Left forelimb (tissue), 1 donor: ENCODE measurements at places on chromosomes 1 and 21.
A peak's percentile ranks its signal among the peaks of the same experiment; 100 is the strongest.

DNA sequence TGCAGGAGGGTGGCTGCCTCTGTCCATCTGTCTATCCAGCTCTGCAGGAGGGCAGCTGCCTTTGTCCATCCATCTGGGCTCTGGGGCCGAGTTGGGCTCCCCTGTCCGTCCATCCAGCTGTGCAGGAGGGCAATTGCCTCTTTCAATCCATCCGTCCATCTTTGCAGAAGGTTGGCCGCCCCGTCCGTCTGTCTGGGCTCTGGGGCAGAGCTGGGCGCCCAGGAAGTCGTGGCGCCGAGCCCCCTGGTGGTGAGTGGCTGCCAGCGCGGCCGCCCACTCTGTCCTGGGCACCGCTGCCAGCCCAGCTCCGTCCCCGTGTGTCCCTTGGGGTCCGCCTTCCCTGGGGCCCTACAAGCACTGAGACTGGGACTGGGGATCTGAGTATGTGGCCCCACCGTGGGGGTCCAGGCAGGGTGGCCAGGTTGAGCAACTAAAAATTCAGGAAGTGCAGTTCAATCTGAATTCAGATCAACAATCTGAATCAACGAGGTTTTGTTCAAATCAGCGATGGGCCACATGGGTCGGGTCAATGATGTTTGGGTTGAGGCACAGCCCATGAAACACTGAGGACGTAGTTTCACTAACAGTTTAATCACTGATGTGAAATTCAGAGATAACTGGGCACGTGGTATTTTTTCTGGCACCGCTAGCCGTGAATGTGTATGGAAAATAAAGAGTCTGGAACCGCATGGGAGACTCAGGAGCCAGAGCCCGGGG lies 99.1 kb upstream of the ACTRT2 start:
- no peak for DNase-seq

GRCh38 chr21:44858791-44859190 lies 14.7 kb downstream of the PTTG1IP start:
- DNase-seq, result no peak

- no peak for DNase-seq
These were observed at the start of gene AQP10 for GRCh38 chr1:154320882-154321608. AQP10 (plus strand) TSS chr1:154321093; CDS start chr1:154321156, 63 bp downstream.

- DNase-seq, result peak; percentile 33
These were observed 147.5 kb downstream of the PTPRU start for GRCh38 chr1:29383746-29384371.

DNA sequence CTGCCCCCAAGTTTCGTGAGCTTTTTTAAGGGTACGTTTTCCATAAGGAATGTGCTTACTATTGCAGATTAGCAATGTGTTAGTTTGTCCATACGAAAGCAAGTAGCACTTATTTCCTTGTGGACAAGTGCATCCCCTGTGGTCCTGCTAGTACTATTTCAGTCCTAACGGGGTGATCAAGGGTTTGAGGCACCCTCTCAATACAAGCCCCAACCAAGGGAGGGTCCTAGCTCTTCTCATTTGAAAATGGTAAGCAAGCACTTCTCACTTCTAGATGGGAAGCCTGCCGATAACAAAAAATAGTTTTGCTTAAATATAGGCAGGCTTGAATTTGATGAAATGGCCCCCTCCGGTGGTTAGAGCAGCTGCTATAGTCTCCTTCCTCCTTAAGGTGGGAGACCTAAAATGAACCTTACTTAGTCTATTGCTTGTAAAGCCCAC lies 64.0 kb upstream of the HMCN1 start:
- DNase-seq, result no peak

DNA sequence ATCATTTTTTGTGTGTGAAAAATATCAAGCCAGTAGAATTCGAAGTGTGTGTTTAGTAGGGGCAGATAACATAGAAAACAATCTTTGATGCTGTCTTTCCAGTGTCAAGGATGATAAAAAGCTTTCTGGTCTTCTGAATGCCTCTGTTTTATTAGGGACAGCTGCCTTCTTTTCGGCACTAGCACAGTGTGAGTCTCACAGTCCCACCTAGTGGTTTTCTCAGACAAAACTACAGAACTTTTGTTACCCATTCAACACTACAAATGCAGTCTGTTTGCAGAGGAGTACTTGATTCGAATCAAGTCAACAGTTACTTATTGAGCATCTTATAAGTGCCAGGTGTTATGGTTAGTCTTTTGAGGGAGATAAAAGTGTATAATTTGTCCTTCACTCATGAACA lies 30.6 kb upstream of the MCOLN3 start:
- no peak for DNase-seq

DNA sequence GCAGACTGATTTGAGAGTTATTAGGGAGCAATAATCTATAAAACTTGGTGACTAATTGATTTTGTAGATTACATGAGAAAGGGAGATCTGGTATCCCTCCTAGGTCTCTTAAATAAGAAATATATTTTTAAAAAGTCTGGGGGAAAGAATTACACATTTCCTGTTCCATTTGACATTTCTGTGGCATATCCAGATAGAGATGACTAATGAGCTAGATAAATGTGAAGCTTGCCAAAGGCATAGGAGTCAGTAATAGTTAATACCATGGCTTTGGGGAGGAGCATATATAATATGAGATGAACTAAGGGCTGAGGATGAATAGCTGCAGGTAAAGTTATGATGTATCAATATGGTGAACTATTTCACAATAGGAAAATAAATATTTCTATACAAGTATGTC lies 663.7 kb downstream of the PTPRC start:
- no peak for DNase-seq

DNA sequence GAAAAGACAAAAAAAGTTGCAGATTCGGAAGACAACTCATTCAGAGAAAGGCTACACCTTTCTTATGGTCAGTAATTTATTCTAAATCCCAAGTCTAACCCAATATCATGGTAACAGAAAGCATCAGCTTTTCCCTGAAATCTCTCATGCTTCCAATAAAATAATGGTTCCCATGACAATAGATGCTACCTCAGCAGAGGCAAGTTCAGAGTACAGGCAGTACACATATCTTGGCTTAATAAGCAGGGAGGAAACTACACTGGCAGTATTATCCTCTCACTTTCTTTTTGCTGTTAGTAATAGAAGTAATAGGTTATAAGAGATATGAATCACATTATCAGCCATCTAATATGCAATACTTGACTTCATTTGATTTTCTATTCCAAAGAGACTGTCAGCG lies 137.1 kb downstream of the DPYD start:
- no peak for DNase-seq

GRCh38 chr1:151371370-151372057 lies 991 bp downstream of the SELENBP1 start:
- no peak for DNase-seq

DNA sequence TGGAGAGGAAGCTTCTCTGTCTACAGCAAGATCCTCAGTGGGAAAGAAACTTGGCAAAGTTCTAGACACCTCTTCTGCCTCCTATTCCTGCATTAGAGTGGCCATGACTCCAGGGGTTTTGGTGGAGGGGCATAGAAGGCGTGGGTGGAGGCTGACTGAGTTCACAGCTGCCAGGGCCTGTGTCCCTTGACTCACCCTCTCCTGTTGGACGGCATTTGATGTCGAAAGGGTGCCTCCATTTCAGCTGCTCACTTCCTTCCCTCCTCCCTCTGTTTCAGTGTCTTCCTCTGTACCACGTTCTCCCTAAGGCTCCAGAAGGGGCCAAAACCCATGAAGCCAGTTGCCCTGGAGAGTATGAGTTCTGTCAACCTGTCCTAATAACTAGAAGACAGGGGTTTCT lies 632 bp downstream of the TMEM79 start:
- no peak for DNase-seq

DNA sequence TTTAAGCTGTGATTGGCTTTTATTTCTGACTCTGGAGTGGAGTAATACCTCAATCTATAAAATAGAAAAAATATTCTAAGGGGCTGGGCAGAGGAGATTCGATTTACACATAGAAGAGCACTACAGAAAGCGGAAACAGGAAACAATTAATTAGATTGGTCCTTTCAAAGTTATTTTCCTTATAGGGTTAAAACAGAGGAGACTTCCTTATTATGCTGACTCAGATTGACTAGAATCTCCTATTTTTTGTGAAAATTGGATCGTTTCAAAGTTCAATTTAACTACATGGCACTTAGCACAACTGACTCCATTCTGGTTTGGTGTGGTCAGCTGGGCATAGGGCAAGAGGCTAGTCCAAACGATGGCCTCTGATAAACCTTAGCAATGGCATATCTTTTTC lies 48.3 kb upstream of the NCAM2 start:
- no peak for DNase-seq

DNA sequence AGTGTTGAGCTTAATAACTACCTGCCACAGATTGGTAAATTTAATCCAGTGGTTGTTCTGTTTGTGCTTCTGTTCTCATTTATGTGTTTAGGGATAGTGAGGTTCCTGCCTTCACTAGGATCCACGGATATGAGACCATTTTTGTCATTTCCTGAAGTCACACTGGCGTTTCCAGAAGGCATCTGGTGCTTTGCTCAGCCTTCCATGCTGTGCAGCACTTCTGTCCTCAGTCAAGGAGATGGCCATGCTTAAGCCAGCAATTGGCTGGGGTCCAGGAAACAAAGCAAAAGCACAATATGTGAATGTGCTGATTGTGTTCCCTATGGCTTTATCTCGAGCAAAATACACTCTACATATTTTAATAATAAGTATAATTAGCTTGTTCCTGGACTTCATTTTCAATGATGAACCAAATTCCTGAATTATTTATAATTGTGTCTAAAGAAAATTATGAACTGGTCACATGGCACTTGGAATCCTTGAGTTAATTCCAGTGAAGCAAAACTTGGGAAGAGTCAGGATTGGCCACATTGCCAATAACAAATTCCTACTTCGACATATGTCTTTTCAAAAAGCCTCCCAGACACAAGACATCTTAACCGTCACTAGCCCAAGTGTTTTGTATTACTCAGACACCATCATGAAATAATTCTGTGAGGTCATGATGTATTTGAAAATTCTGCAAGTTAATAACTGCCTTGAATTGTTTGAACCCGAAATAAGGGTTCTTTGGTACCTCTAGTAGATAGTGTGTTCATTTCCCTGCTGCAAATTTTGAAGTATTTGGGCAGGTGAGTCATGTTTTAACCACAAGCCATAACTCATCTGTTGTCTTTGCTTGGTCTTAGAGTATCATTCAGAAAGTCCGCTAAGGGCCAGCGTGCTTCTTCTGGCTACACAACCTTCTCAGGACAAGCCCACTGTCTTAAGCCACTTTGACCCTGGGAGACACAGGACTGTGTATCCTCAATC lies 412.4 kb downstream of the DISC1 start:
- no peak for DNase-seq

DNA sequence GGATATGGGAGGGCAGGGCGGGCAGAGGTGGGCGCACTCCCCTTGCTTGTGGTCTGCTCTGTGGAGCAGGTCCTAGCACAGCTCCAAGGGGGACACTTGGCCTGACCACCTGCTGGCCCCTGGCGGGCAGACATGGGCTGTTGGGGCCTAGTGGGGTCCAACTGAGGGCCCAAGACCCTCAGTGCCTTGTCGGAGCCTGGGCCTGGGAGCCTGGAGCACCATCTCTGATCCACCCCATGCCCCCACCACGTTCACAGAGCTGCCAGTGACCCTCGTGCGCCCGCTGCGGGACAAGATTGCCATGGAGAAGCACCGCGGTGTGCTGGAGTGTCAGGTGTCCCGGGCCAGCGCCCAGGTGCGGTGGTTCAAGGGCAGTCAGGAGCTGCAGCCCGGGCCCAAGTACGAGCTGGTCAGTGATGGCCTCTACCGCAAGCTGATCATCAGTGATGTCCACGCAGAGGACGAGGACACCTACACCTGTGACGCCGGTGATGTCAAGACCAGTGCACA lies 70.6 kb downstream of the OBSCN start:
- DNase-seq, result peak; percentile 60

GRCh38 chr1:106975944-106976343 lies 80.5 kb upstream of the PRMT6 start:
- no peak for DNase-seq

GRCh38 chr1:161930064-161930463 lies 93.6 kb downstream of the OLFML2B start:
- no peak for DNase-seq

DNA sequence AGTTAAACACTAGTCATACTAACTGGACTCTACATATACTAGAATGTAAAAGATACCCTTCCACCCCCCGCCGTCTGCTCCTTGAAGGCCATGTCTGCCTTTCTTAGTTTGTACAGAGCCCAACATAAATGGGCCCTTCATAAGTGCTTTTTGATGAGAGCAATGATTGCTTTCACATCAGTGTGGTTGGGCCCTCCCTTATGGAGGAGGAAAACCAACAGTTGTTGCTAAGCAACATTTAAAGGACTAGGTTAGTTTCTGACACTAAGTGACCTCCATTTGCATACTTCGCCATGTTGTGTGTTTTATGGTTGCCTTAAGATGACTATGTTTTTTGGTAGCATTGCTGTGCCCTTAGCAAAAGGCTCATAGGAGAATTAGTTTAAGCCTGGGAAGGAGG lies 182.0 kb upstream of the SGIP1 start:
- DNase-seq, result no peak

- no peak for DNase-seq
These were observed 701 bp upstream of the MUTYH start for GRCh38 chr1:45340816-45341466.

GRCh38 chr1:108708691-108709660 lies 3.7 kb upstream of the FNDC7 start:
- no peak for DNase-seq

DNA sequence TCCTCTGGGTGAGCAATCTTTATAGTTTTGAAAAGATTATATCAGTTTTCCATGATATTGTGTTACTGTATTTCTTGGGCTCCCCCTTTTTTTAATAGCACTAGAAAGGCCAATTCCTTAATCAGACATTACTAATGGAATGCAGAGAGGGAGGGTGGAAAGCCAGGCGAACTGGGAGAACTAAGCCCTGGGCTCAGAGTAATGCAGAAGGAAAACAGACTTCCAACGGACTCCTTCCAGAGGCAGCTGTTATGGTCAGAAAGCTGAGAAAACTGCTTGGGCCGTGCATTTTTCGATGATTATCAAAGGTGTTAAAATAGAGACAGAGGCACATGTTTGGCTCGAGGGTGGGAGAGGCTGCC lies 206.3 kb downstream of the FOXD2 start:
- DNase-seq, result no peak

DNA sequence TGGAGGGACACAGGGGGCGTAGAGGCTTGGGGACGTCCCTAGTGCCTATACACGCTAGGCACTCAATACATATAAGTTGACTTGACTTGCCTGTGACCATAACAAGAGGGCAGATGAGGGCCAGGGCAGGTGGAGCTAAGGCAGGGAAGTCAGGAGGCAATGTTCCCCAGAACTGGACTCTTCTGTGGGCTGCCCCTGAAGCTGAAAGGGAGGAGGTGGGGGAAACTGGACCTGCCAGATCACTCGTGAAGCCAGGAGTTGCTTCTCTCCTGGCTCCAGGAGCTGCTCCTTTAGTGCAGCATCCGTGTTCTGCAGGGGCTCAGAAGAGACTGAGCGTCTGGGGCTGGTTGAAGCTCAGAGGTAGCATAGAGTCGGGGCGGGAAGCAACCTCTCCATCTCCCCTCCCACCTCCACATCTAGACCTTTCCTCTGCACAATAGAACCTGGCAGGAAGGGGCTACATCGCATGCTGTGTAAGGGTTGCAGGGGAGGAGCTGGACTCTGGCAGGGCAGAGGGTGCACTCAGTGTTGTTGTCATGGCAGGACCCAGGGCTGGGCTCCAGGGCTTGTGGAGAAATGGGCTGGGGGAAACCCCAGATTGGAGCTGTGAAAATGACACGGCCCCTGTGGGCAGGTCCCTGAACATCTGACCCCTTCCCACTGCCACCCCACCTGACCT lies 2.9 kb upstream of the SEMA4A start:
- DNase-seq, result no peak

GRCh38 chr1:166282391-166283137 lies 115.8 kb upstream of the FAM78B start:
- DNase-seq, result no peak
